ENCODE measurements at places on chromosomes 6 and 20. TPM values are rescaled to one million over a fixed set of nuclear protein-coding genes. Genes with fewer than 3 reads are reported as not detected.

GRCh38 chr20:43825581-43825980 lies 89.1 kb upstream of the TOX2 start:
- H3K4me1 ChIP-seq = peaks cover 24% of the 10 kb centered on the region
- no peak overlapping the region for H3K4me3 ChIP-seq
- H3K36me3 ChIP-seq = no peaks in the 10 kb centered on the region
- peak overlapping the region; percentile 18 for H3K27ac ChIP-seq
- peak; percentile 40 for DNase-seq
- H3K27me3 ChIP-seq = no peaks in the 10 kb centered on the region

The OR2H2 gene
- not detected for total RNA-seq

GRCh38 chr6:27829453-27830211 lies 82.6 kb downstream of the OR2B2 start:
- H3K27me3 ChIP-seq = no peaks in the 10 kb centered on the region
- no peak for DNase-seq
- peak overlapping the region; percentile 89 for H3K27ac ChIP-seq
- H3K36me3 ChIP-seq = no peaks in the 10 kb centered on the region
- no peaks in the 10 kb centered on the region for H3K4me1 ChIP-seq

The EPPIN gene
- not detected for total RNA-seq

Measured in GM12878 (cell line).